Thoracic aorta (tissue), 2 donors: ENCODE measurements at places on chromosomes 4 and X. TPM values are rescaled to one million over a fixed set of nuclear protein-coding genes. Genes with fewer than 3 reads are reported as not detected.

DNA sequence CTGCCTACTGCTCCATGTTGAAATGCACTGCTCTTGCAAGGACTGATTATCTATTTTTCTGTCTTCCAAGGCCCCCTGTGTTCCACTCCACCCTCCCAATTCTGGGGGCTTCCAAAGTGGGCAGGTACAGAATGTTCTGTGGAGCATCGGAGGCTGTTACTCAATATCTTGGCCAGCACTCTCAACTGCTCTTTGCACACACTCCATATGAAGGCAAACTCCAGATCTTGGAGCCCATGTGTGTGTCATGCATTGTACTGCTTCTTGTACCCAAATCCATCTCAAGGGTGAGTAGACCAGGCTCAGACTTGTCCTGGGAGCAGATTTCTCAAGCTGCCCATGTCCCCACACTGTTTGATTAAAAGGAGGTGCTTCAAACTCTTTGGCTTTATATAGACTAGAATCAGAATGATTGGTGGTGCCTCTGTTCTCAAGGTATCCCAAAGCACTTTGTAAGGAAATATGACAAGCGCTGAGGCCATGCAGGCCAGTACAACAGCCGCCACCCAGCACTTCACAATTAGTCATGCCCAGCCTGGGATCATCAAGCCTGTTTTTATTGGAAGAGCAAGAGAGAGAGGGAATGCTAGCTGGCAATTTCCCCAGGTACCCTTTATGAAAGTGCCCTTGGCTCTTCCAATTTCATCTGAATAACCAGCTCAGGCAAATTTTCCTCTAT, 44.3 kb downstream of the AR start:
- H3K4me1 ChIP-seq = peaks cover 3% of the 10 kb centered on the region
- H3K27ac ChIP-seq = peak overlapping the region; percentile 26
- no peaks in the 10 kb centered on the region for H3K36me3 ChIP-seq
- H3K27me3 ChIP-seq = no peaks in the 10 kb centered on the region
- no peak overlapping the region for H3K4me3 ChIP-seq

PHF8 gene
- total RNA-seq = 55.4 TPM

DNA sequence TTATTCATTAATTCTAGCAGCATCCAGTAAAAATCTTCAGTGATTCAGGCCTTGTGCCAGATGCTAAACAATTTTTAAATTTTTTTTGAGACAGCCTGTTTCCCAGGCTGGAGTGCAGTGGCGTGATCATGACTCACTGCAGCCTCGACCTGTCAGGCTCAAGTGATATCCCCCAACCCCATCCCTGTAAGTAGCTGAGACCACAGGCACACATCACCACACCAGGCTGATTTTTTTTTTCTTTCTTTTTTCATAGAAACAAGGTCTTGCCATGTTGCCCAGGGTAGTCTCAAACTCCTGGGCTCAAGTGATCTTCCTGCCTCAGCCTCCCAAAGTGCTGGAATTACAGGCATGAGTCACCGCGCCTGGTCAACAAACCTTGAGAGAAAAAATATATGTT, 705.5 kb downstream of the ARAP2 start:
- DNase-seq = no peak
- H3K4me1 ChIP-seq = no peaks in the 10 kb centered on the region
- H3K36me3 ChIP-seq = no peaks in the 10 kb centered on the region
- no peak overlapping the region for H3K27ac ChIP-seq
- H3K27me3 ChIP-seq = no peaks in the 10 kb centered on the region
- no peak overlapping the region for H3K4me3 ChIP-seq

- peaks cover 13% of the 10 kb centered on the region for H3K4me1 ChIP-seq
- H3K4me3 ChIP-seq = no peak overlapping the region
- peak overlapping the region; percentile 88 for H3K27ac ChIP-seq
- H3K36me3 ChIP-seq = no peaks in the 10 kb centered on the region
- H3K27me3 ChIP-seq = no peaks in the 10 kb centered on the region
These were observed 30.2 kb downstream of the ASB5 start for GRCh38 chr4:176238826-176239225.
